ENCODE measurements at places on chromosomes 16 and 17. TPM values are rescaled to one million over a fixed set of nuclear protein-coding genes. Genes with fewer than 3 reads are reported as not detected.

Gene KRT32
- not detected for total RNA-seq

Gene OR3A2
- total RNA-seq, result not detected

Gene DEXI
- total RNA-seq, result 59.7 TPM

Gene MT1F
- total RNA-seq, result 36.3 TPM

Gene FOXO3B
- 3.8 TPM for total RNA-seq

Gene GHDC
- total RNA-seq, result 14.9 TPM

Gene CACNG5
- total RNA-seq, result not detected

Gene RAP1GAP2
- 11.7 TPM for total RNA-seq

Gene ESRP2
- total RNA-seq, result not detected
